ENCODE measurements at places on chromosomes 2 and 18.

GRCh38 chr18:53789376-53790247 is 434.9 kb downstream of the MBD2 start:
- DNase-seq: no peak

DNA sequence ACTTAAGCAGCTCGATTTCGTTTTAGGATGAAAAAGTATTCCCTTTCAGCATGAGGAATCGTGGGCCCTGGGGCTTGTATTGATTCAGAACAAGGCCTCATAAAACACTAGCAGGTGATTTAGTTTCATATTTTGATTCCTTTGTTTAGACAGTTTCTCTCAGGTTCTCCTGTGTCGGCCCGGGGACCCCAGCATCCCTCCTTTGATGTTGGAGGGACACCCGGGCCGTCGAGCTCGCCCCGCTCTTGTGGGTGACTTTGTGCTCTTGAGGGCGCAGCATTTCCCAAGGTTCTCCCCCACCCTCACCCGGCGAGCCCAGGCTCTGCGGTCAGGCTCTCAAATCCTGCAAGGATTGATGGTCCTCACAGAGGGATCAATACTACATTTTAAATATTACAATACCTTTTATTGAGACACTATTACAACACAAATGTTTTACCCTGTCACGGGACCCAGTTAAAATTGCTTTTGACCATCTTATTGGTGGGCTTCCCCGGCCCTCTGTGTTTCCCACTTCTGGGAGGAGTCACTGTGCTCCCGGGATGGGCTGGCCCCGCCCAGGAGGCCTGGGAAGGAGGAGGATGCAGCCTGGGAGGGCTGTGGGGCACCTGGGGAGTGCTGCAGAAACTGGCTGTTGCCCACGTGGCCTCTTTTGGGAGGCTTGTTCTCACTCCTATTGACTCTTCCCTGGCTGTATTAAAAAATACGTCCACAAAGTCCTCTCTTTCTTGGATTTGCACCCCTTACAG is 222.6 kb downstream of the INSIG2 start:
- no peak for DNase-seq

GRCh38 chr2:166671801-166672200 is 177.8 kb upstream of the SCN7A start:
- DNase-seq: no peak

GRCh38 chr2:101930847-101931246 is 60.9 kb upstream of the IL1R2 start:
- DNase-seq: peak; percentile 16

DNA sequence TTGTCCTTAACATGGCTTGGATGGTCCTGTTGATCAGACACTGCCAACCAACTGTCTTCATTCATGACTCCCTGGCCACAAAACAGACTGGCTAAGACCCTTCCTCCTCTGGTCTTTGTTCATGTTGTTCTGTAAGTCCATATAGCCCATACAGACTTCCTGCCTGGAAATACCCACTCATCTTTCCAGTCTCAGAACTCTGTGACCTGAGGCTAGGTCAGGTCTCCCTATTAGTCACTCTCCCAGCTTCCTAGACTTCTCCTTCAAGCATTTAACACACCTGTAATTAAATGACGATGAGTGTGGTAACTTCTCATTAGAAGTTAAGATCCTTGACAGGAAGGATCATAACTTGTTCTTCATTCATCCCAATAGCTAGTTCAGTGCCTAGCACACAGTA is 56.3 kb downstream of the CCDC93 start:
- DNase-seq: no peak

DNA sequence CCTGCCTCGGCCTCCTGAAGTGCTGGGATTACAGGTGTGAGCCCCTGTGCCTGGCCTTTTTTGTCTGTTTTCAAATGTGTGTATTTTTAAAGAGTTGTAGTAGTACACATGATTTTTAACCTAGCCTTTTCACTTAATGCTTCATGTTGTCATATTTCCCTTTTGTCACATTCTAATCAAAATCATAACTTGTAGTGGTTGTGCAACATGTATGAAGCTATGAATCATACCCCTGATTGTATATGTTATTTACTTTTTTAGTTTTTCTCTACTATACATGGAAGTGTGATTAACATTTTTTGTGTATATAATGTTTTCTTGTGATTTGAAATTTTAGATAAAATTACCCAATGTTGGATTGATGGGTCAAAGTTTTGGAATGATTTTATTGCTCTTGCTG is 8.5 kb downstream of the GEN1 start:
- DNase-seq: no peak

- DNase-seq: no peak
Observed at GRCh38 chr2:60334610-60335009, 218.8 kb downstream of the BCL11A start.

GRCh38 chr2:26764078-26764887 is at the start of gene SLC35F6:
SLC35F6 (plus strand) TSS chr2:26764284; CDS start chr2:26764350, 66 bp downstream.
- peak; percentile 84 for DNase-seq

DNA sequence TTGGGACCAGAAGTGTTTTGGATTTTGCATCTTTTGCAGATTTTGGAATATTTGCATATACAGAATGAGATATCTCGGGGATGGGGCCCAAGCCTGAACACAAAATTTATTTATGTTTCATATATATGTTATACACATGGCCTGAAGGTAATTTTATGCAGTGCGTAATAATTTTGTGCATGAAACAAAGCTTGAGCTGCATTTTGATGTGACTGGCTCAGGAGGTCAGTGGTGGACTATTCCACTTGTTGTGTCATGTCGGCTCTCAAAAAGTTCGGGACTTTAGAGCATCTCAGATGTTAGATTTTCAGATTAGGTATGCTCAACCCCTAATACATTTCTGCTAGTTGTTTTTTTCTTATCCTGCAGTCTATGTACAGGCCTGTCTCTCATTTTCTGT is 145.4 kb downstream of the FAM210A start:
- no peak for DNase-seq

- DNase-seq: no peak
Observed at GRCh38 chr18:49247781-49248180, 212.7 kb downstream of the DYM start.

GRCh38 chr2:240383099-240383758 is 52.2 kb upstream of the GPC1 start:
- no peak for DNase-seq

- DNase-seq: no peak
Observed at GRCh38 chr2:13601506-13601905, 884.8 kb downstream of the TRIB2 start.

DNA sequence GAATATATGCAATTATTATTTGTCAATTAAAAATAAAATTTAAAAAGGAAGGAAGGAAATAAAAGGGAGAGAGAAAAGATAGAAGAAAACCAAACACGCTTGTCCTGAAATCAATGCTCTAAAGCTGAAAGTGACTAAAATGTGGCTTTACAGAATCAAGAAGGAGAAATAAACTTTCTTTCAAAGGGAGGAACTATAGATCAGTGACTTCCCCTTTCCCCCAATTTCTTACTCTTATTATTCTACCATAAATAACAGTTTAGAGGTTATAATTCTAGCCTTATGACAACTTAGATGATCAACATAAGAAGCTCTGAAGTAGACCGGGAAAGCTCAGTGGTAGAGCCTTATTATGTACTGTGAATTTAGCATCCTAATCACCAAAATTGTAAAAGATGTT is 122.5 kb downstream of the ARHGAP15 start:
- no peak for DNase-seq

DNA sequence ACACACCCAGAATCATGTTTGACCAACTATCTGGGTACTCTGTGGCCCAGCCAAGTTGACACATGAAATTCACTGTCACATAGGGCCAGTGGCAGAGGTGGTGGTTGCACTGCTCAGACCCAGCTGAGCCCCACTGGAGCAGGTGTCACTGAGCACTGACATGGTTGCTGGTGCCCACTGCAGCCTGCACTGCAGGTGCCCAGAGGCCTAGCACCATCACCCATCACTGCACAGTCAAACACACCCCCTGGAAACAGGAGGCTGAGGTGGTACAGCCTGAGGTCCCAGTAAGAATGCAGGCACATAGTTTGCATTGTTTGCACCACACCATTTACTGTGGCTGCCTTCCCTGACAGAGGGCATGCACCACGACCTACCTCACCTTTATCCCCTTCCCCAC is 278.7 kb upstream of the MGAT5 start:
- no peak for DNase-seq

DNA sequence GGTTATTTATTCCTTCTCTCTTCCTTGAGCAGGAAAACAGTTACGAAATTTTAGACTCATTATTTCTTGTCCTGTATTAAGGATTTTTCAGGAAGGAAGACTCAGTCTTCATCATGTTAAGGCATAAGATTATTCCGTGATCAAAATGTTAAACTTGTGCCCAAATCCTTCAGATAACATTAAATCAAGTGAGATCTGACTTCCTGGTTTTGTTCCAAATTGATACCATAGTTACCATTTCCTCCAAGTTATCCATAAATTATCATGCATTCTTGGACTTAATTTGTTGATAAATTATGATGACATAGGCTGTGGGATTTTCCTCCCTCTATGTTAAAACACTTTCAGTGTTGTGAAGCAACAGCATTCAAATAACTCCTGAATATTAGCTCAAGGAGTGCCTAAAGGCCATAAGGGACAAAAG is 31.9 kb downstream of the EFEMP1 start:
- DNase-seq: no peak

DNA sequence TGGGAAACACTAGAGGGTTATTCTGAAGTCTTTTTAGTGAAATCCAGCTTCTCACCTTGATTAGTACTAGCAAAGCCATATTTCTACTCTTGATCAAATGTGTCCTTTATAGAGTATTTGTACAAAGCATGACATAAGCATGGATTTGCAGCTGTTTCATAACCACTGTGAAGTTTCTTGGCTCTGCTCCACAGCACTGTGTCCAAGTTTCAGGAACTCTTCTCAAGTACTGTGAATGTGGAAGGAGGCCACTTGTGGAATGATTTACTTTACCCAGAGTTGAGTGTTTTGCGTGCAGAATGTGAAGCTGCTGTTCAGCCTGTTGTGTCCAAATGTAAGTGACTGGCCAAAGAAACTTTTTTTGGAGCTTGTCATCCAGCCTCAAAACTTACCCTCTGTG is 16.2 kb upstream of the MAPRE2 start:
- DNase-seq: no peak

GRCh38 chr2:84537251-84537650 is 21.0 kb downstream of the DNAH6 start:
- DNase-seq: no peak

GRCh38 chr2:36818542-36818941 is 122.0 kb downstream of the VIT start:
- no peak for DNase-seq

DNA sequence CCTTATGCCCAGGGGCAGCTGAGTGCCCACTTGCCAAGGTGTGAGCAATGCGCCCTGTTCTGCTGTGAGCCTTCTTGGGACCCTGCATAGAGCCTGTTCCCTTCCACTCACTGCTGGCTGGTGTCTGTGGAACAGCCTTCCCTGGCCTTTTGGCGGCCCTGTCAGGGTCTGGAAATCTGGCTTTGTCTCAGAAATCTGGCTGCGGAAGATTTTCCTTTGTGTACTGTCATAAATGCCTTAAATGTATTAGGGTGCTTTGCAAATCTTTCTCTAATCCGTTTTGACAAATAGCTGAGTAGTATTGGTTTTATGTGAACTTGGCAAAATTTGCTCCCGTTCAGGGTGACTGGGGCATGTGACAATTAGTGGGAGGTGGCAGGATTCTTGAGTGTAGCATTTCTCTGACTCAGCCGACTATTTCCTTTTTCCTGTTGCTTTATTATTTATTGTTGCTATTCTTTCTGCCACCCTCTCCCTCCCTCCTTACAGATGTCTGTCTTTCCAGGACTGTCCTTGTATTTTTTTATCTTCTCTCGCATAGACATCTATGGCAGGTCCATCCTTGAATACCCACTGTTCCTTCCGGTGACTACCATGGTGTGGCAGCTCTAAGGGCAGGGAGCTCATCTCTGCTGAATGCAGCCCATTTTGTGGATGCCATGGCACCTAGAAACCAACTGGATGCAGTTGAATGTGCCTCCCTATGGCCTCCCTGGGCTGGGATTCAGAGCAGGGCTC is 41.8 kb downstream of the LDLRAD4 start:
- DNase-seq: no peak

GRCh38 chr2:117967977-117968718 is 45.7 kb downstream of the CCDC93 start:
- DNase-seq: no peak

DNA sequence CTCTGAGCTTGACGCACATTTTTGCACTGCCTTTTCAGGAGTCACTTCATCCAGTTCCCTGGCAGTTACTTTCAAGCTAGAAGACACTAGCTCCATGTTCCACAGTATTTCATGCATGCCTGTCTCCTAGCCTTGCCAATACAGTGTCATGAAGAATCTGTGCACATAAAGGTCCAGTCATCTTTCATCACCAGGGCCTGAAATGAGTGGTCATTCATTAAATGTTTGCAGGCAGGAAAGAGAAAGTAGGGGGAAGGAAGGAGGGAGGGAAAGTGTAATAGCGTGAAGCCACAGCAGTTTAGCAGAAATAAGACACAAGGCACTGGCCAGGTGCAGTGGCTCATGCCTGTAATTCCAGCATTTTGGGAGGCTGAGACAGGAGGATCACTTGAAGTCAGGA is 92.4 kb upstream of the COPS8 start:
- no peak for DNase-seq

DNA sequence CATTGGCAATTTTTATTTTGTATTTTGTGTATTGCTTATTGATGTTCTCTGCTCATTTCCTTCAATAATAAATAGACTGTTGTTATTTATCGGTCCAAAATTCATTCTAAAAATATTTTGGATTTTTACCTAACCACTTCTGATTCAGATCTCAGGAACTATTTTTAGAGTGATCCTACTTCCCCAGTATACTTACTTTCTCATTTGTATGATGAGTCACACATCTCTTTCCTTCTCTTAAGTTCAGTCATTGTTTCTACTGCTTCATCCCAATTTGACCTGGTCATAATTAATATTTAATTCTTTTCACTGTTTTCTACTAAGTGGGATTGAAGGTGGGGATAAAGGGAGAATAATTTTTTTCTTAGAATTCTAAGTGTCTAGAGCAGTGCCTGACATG is 75.1 kb downstream of the AGPS start:
- DNase-seq: no peak

GRCh38 chr2:6445156-6445555 is 420.6 kb downstream of the CMPK2 start:
- DNase-seq: no peak

DNA sequence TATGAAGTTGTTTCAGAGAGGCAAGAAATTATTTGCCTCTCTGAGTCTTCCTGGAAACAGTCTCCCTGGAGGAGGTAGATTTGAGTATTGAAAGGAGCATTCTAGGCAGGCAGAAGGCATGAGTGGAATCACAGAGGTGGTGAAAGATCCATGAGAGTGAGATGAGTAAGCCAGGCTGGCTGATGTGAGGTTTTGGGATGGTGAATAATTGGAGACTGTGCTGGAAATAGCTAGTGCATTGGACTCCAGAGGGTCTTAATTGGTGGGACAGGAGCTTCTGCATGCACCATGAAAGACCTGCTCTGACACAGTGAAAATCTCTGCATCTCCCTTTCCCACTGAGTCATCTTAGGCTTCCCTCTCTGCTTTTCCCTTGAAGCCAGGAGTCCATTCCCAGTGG is 46.3 kb downstream of the CDC42EP3 start:
- DNase-seq: peak; percentile 36

DNA sequence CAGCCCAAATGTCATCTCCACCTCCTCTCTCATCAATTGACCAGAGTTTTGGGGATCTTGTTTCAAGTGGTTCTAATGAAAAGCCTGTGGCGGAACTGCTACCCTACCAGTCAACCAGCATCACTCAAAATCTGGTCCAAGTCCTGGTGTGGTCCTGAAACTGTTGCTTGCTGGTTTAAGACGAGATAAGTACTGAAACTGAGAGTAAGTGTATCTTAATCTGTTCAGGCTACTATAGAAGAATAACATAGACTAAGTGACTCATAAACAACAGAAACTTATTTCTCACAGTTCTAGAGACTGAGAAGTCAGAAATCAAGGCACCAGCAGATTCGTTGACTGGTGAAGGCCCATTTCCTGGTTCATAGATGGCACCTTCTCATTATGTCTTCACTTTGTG is 879 bp upstream of the GALNT5 start:
- DNase-seq: peak; percentile 86

All from activated CD4-positive, alpha-beta T cell treated with anti-CD3 and anti-CD28 coated beads, Interleukin-2, amount 50 U/mL, for 16 hours (primary cell).